Bladder microvascular endothelial cell (primary cell): ENCODE measurements at places on chromosomes 5 and 9. TPM values are rescaled to one million over a fixed set of nuclear protein-coding genes. Genes with fewer than 3 reads are reported as not detected.

RORB gene
- total RNA-seq = under 0.01 TPM in 2 replicates

ADAMTSL1 gene
- 11.5 and 19.6 TPM in 2 replicates for total RNA-seq

BRINP1 gene
- 0.06 and 0.16 TPM in 2 replicates for total RNA-seq

RAD23B gene
- 62.3 and 78.6 TPM in 2 replicates for total RNA-seq

DROSHA gene
- total RNA-seq = 30.8 and 107 TPM in 2 replicates
